ENCODE measurements at places on chromosomes 13 and 19. TPM values are rescaled to one million over a fixed set of nuclear protein-coding genes. Genes with fewer than 3 reads are reported as not detected.

DNA sequence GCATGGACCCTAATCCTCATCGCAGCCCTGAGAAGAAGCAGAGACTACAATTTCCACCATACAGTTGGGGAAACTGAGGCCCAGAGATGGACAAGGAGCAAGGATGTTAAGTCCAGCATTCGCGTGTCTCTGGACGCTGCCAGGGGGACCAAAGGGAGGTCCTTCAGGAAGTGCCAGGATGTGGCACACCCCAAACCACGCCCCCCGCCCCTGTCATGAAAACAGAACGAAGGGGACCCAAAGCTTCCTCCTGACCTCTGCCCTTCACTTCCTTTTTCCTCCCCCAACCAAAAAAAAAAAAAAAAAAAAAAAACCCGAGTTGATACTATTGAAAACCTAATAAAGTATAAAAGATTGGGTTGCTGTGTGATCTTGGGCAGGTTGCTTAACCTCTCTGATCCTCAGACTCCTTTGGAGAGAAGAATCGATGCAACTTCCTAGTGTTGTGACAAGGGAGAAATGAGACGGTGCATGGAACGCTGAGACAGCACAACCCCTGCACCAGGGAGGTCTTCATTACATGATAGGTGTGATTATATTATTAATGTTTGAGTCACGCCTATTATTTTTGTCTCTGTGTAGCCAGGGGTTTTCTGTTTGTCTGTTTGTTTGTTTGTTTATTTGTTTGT, 2.7 kb upstream of the ZBTB7A start:
- H3K36me3 ChIP-seq = peaks cover 1% of the 10 kb centered on the region
- H3K4me3 ChIP-seq = peak overlapping the region; percentile 82
- peaks cover 24% of the 10 kb centered on the region for H3K4me1 ChIP-seq
- DNase-seq = peak; percentile 66
- no peaks in the 10 kb centered on the region for H3K27me3 ChIP-seq
- no peak overlapping the region for H3K27ac ChIP-seq

- H3K4me1 ChIP-seq = no peaks in the 10 kb centered on the region
- no peak for DNase-seq
- H3K4me3 ChIP-seq = no peak overlapping the region
- no peak overlapping the region for H3K27ac ChIP-seq
- peaks cover 26% of the 10 kb centered on the region for H3K27me3 ChIP-seq
These were observed 261.9 kb upstream of the SOX21 start for GRCh38 chr13:94974015-94974951.

DNA sequence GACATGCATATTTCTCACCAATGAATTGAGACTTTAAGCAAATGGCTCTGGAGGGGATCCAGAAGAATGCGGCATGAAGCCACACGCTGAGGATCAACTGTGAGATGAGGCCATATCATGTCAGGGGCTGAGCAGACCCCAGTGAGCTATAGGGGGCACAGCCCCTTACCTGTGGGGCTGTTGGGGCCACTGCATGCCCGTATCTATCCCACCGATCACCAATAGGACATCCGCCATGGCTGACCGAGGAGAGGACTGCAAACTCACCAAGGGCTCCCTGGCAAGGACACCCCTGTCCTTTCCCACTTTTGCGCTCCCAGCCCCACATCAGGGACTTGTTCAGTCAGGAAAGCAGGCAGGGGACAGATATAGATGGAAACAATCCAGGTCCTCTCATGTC, 78.0 kb downstream of the SERP2 start:
- H3K4me3 ChIP-seq = no peak overlapping the region
- no peak overlapping the region for H3K27ac ChIP-seq

GRCh38 chr13:33199289-33199850, 86.2 kb downstream of the STARD13 start:
- no peak for DNase-seq
- peaks cover 8% of the 10 kb centered on the region for H3K27me3 ChIP-seq
- no peak overlapping the region for H3K27ac ChIP-seq

- no peak for DNase-seq
- H3K4me3 ChIP-seq = no peak overlapping the region
- peaks cover 1% of the 10 kb centered on the region for H3K36me3 ChIP-seq
- H3K4me1 ChIP-seq = no peaks in the 10 kb centered on the region
- H3K27me3 ChIP-seq = no peaks in the 10 kb centered on the region
- no peak overlapping the region for H3K27ac ChIP-seq
These were observed 41.5 kb downstream of the NOTCH3 start for GRCh38 chr19:15159251-15159650.

GRCh38 chr19:42301646-42302203, at the start of gene PRR19:
Gene PRR19 (plus strand): TSS chr19:42302132. CDS start chr19:42309585, 7,453 bp downstream.
- DNase-seq = no peak
- H3K4me1 ChIP-seq = peaks cover 26% of the 10 kb centered on the region
- peak within 1 kb of the TSS; percentile 96 for H3K4me3 ChIP-seq

DNA sequence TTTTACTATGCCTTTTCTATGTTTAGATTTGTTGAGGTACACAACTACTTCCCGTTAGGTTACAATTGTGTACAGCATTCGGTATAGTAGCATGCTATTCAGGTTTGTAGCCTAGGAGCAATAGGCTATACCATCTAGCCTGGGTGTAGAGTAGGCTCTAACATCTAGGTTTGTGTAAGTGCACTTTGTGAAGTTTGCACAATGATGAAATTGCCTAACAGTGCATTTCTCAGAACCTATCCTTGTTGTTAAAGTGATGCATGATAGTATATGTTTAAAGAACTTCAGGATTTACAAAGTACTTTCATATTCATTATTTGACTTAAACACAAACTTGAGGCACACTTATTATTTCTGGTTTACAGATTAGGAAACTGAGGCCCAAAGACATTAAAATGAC, 11.5 kb upstream of the SERPINE3 start:
- no peak overlapping the region for H3K27ac ChIP-seq
- no peak overlapping the region for H3K4me3 ChIP-seq
- peaks cover 4% of the 10 kb centered on the region for H3K36me3 ChIP-seq

GRCh38 chr13:110907951-110908898, 6.6 kb downstream of the ANKRD10 start:
- DNase-seq = peak; percentile 27
- peaks cover 21% of the 10 kb centered on the region for H3K36me3 ChIP-seq
- peaks cover 50% of the 10 kb centered on the region for H3K4me1 ChIP-seq
- no peak overlapping the region for H3K27ac ChIP-seq
- H3K4me3 ChIP-seq = no peak overlapping the region

DNA sequence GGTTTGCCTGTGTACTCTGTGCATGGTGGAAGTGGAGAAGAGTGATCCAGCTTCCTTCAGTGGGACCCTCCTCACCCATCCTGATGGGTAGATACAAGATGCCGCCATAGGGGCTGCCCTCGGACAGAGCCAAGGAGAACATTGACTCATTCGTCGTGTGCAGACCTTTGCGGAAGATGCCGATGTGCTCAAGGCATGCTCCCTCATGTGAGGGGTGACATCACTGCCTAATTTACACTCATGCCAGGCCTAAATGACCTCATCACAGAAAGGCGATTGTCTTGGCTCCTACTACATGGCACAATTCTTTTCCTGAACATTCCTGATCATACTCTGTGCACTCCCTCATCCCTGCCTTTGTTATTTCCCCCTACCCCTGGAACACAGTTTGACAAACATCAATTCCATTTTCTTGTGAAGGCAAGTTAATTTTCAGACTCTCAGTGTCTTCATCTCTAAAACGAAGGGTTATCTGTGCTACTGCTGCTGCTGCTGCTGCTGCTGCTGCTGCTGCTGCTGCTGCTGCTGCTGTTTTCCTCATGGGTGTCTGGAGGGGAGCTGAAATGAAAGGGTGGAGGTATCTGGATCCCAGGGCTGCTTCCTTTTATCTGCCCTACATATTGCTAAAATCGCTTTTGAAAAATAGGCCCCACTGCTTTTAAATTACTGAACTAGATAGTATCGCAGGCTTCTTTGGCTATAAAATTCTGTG, 146.5 kb upstream of the ARGLU1 start:
- DNase-seq = no peak
- H3K27me3 ChIP-seq = no peaks in the 10 kb centered on the region
- no peak overlapping the region for H3K4me3 ChIP-seq
- H3K36me3 ChIP-seq = no peaks in the 10 kb centered on the region
- H3K27ac ChIP-seq = no peak overlapping the region

DNA sequence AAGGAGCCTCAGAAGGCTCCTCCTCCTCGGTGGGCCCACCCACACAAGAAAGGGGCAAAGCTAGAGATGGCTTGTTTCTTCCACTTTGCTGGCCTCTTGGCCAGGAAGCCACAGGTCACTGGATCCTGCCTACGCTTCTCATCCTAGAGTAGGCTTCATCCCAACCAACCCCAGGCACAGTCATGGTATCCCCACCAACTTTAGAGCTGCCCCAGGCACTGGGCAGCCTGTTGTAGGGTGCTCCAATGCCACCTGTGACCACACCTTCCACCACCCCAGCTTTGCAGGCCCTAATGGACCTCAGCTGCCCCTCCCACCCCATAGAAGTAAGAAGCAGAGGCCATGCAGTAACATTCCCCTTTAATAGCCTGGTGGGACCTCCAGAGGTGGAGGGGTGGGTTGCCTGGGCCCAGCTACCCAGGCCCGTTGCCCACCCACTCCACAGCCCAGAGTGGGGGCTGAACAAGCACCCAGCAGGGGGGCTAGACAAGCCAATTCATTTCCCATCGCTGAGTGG, 522 bp upstream of the CHMP2A start:
- H3K4me3 ChIP-seq = peak overlapping the region; percentile 99
- no peaks in the 10 kb centered on the region for H3K27me3 ChIP-seq
- peak overlapping the region; percentile 78 for H3K27ac ChIP-seq
- H3K36me3 ChIP-seq = peaks cover 19% of the 10 kb centered on the region

DNA sequence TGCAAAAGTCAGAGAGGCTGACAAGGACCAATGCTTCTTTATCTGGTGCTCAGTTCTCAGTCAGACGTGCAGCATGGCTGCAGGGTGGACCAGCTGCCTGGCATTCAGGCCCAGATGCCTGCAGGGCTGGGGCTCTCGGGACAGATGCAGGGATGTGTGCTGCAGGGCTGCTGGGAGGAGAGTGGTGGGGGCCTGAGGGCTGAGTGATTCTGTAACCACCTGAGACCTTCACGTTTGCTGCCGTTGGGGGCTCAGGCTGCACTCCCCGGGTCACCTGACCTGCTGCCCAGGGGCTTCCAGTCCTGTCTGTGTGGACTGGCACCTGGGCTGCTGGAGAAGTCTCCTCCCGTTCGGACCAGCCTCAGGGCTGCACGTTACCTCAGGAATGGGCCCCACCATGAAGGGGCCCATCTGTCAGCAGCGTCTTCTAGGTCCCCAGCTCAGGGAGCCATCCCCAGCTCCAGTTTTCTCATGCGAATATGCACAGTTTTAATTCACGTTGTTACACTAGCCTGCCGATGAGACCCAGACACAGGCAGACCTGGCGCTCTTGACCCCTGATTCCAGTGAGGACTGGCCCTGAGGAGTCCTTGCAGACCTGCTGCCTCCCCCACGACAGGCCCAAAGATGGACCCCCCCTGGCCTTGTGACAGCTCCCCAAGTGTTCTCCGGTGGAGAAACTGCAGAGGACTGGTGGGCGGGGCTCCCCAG, 16.9 kb downstream of the KCTD15 start:
- H3K4me3 ChIP-seq = no peak overlapping the region
- no peak overlapping the region for H3K27ac ChIP-seq
- H3K36me3 ChIP-seq = no peaks in the 10 kb centered on the region
- DNase-seq = no peak
- no peaks in the 10 kb centered on the region for H3K27me3 ChIP-seq

GRCh38 chr13:55566334-55566733, 1574.4 kb upstream of the PRR20A start:
- no peak for DNase-seq
- no peaks in the 10 kb centered on the region for H3K4me1 ChIP-seq
- no peak overlapping the region for H3K27ac ChIP-seq
- H3K4me3 ChIP-seq = no peak overlapping the region

GRCh38 chr13:104694397-104694796, 1628.2 kb upstream of the SLC10A2 start:
- no peak overlapping the region for H3K4me3 ChIP-seq
- no peak for DNase-seq
- H3K27me3 ChIP-seq = no peaks in the 10 kb centered on the region
- no peaks in the 10 kb centered on the region for H3K4me1 ChIP-seq
- no peaks in the 10 kb centered on the region for H3K36me3 ChIP-seq

DNA sequence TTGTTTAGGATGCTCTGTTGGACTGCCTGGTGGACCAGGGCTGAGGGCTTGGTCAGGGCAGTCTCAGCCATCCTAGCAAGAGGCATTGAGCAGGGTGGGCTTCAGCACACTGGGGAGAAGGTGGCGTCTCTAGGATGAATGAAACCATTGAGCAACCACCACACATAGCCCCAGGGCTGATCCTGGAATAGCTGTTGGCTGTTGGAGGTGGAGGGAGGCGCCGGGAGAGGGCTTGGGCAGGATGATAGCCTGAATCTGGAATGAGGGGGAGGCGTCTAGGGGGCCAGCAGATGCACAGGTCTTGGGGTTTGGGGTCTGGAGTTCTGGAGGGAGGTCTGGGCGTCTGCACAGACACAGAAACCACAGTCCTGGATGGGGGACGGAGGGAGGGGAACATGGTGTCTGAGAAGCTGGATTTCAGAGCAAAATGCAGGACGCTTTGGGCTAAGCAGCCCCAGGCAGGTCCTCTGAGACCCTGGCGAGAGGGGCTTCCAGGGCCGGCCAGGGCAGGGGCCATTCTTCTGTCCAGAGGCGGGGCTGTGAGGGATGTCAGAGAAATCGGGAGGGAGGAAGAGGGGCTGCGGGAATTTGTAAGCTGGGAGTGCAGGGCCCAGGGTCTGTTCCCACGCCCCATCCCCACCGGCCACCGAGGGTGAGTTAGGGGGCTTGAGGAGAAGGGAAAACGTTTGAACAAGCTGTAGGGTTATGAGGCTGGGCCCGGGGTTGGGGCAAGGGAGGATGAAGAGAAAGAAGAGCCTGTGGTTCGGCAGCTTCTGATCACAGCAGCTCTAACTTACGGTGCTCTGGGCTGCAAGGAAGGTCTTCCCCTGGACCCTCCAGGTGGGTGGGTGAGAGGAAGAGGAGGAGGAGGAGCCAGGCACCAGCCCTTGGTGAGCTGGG, 5.2 kb downstream of the TRAPPC5 start:
- no peak for DNase-seq
- H3K27ac ChIP-seq = no peak overlapping the region
- no peak overlapping the region for H3K4me3 ChIP-seq
- H3K27me3 ChIP-seq = no peaks in the 10 kb centered on the region

DNA sequence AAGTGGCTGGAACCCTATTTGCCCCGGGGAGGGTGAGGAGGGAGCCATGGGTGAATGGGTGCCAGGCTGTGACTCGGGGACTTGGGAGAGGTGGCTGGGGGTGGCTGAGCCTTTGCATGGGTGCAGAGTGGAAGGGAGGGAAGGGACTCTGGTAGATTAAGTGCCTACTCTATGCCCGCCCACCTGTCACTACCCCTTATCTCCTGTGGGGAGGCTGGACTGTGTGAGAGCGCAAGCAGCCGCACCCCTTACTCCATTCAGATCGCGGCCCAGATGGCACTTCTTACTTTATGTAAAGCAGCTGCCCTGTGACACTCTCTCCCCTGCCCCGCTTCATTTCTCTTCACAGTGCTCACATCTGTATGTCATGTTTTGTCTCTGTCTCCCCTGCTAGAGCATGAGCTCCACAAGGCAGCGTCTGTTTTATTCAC, 2.9 kb downstream of the KASH5 start:
- H3K4me3 ChIP-seq = no peak overlapping the region
- no peak overlapping the region for H3K27ac ChIP-seq
- peaks cover 27% of the 10 kb centered on the region for H3K4me1 ChIP-seq
- no peak for DNase-seq
- peaks cover 7% of the 10 kb centered on the region for H3K27me3 ChIP-seq
- H3K36me3 ChIP-seq = no peaks in the 10 kb centered on the region

Gene SHISA7
- total RNA-seq = not detected

Gene LILRB2
- total RNA-seq = not detected

Gene SLC27A1
- total RNA-seq = 3.5 TPM

Data from activated T-cell treated with anti-CD3 and anti-CD28 coated beads, Interleukin-2, amount 50 U/mL, for 72 hours (primary cell).